Stimulated activated CD4-positive, alpha-beta T cell treated with anti-CD3 and anti-CD28 coated beads, Interleukin-12 subunit alpha, Interleukin-12 subunit beta, amount 100 ng/mL, for 48 hours (primary cell): ENCODE measurements at places on chromosomes 4 and X.

DNA sequence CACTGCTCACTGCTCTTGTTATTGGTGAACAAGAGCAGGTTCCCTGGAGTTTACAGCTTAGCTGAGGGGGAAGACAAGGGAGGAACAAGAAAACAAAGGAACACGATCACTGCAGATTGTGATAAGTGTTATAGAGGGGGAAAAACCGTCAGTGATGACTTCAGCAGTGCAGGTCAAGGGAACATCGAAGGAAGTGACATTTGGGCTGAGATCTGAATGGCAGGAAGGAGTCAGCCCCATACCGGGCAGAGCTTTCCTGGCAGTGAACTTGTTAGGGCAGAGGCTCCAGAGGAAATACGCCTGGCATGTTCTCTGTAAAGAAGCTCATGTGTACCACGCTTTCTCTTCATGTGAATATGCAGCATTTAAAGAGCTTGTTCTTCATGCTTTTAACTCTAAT, 78.1 kb downstream of the LDB2 start:
- no peak for DNase-seq

DNA sequence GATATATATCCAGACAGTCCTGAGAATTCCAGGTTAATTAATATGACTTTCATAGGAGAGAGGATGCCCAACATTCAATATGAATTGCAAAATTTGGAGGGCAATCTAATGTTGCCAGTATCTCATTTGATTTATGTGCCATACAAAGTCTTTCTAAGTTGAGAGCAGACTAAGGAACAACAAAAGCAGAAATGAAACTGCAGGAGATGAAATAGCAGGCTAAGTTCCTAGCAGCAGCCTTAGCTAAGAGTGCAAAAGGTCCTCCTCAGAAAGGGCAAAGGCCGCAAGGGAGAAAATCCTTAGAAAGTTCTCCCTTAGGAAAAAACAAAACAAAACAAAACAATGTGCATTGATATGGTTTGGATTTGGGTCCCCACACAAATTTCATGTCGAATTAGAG, 602.9 kb upstream of the HTR2C start:
- no peak for DNase-seq

GRCh38 chr4:140176735-140177134, 22.8 kb upstream of the MAML3 start:
- no peak for DNase-seq

- no peak for DNase-seq
These were observed 25.9 kb downstream of the NOP14 start for GRCh38 chr4:2937146-2937857.

DNA sequence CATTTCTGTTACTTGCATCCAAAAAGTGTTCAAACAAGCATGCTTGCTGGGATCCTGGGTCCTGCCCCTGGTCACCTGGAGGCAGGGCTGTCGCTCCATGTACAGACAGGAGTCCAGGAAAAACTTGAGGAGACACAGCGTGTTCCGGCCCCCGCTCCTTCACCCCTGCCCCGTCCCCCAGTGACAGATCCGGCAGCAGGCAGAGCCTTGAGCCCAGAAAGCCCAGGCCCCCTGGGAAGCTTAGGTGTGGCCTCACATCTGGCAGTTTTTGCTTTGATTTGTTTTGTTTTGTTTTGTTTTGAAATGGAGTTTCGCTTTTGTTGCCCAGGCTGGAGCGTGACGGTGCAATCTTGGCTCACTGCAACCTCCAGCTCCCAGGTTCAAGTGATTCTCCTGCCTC, 67.0 kb downstream of the TRMT44 start:
- DNase-seq, result no peak

GRCh38 chr4:113584407-113585150, 177.0 kb downstream of the CAMK2D start:
- no peak for DNase-seq

DNA sequence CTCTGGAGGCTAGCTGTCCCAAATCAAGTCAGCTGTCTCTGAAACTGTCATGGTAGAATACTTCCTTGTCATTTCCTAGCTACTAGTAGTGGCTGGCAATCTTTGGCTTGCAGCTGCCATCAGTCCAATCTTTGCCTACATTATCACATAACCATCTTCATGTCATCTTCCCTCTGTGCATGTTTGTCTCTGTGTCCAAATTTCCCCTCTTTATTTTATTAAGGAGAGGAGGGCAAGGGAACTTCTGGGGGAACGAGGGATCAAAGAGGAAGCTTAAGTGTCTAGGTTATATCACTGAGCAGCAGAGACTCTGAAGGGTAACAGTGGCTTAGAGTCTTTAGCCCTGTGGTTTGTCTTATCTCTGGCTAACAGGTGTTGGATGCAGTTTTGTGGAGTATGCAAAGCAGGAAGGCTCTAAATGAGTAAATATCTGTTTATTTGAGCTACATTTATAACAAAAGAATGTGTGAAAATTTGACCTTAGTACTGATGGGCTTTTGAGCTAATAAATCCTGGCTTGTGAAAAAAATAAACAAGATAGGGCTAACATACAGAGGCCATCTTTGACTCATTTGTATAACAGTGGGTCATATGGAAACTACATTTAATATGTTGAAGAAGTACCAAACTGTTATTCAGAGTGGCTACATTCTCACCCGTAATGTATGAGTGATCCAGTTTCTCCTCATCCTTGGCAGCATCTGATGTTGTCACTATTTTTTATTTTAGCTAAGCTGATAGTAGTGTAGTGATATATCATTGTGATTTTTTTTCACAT, 49.4 kb upstream of the ENOX2 start:
- no peak for DNase-seq

GRCh38 chr4:16192057-16192456, 34.2 kb downstream of the TAPT1 start:
- DNase-seq, result no peak

GRCh38 chr4:138555108-138555507, 313.0 kb upstream of the SLC7A11 start:
- DNase-seq, result no peak

GRCh38 chr4:168804146-168804545, 205.9 kb downstream of the CBR4 start:
- DNase-seq, result no peak

DNA sequence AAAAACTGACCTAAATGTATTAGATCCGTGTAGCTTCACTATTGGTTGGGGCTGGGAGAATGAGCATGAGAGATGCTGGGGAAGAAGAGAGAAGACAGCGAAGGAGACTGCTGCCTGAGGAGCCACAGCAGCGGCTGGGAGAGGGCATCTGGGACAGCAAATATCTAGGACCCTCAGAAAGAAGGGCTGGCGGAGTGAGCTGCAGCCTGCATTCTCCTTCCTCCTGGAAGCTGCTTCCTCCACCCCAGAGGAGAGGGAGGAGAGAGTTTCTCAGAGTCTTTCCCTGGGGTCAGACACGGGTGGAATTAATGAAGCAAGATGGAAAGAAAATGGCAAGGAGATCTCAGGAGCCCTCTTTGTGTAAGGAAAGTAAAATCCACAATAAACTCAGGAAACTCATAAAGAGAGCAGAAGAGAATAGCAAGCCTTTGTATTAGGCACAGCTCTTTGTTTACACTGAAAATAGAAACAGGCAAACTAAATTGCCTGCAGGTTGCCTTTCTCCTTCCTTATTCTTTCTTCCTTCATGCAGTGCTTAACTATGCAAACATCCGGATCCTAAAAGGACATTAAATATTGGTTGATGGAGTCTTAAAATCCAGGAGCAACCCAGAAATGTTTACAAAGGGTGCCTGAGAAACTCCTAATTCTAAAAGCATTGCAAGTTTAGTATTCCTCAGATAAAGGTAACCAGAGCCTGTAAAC, 130.3 kb upstream of the GALNT7 start:
- DNase-seq, result no peak

DNA sequence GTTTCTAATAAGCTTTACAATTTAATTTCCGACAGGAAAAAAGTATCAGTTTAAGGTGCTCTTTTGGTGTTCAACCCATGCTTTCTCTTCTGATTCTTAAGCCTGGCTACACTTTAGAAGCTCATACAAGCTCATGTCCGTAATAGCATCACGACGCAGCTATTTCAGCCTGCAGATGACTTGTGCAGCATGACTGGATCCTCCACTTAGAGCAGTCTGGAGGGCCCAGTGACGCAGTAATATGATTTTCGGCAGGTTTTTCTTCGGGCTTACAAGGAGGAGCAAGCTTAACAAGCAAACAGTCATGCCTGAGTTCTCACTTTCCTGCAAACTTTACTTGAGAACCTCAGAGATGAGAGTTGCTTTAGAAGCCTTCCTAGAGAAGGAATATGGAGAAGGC, 85.3 kb upstream of the MAML3 start:
- DNase-seq, result no peak

DNA sequence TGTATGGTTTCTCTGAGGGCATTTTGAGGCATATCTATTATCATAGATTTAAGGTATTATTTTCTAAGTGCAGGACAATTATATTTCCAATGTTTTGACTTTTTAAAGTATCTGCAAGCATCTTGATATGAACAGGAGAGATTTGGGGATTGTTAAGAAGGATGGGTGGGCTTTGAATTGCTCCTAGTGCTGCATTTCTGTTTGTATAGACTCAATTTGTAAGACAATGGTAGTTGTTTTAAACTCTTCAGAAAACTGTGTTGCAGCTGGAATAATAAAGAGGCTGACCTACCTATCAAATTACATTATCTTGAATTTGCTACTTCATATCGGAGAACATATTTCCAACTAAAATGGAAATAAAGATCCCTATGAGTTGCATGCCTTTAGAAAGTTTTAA, 570.3 kb downstream of the ADGRL3 start:
- no peak for DNase-seq

DNA sequence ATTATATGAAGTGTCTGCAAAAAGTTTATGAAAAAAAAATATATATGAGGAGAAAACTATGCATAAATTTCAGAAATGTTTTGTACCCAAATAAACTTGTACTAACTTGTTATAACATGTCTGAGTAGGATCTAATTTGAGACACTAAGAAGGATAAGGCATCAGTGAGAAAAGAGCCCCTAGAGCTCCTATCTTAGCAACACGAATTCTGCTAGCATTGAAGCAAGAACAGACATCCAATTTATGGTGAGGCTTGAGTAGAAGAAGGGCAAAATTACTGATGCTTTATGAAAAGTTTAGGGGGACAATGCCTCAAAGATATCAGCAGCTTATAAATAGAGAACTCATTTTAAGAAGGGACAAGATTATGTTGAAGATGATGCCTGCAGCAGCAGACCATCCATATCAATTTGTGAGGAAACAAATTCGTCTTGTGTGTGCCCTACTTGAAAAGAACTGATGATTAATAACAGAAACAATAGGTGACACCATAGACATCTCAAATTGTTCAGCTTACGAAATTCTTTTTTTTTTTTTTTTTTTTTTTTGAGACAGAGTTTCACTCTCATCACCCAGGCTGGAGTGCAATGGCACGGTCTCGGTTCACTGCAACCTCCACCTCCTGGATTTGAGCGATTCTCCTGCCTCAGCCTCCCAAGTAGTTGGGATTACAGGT, 35.7 kb upstream of the ADAM29 start:
- no peak for DNase-seq

- DNase-seq, result no peak
These were observed 87.5 kb downstream of the TRAPPC11 start for GRCh38 chr4:183746305-183747229.

- no peak for DNase-seq
These were observed 608 bp downstream of the TAF1 start for GRCh38 chrX:71366674-71367256.

DNA sequence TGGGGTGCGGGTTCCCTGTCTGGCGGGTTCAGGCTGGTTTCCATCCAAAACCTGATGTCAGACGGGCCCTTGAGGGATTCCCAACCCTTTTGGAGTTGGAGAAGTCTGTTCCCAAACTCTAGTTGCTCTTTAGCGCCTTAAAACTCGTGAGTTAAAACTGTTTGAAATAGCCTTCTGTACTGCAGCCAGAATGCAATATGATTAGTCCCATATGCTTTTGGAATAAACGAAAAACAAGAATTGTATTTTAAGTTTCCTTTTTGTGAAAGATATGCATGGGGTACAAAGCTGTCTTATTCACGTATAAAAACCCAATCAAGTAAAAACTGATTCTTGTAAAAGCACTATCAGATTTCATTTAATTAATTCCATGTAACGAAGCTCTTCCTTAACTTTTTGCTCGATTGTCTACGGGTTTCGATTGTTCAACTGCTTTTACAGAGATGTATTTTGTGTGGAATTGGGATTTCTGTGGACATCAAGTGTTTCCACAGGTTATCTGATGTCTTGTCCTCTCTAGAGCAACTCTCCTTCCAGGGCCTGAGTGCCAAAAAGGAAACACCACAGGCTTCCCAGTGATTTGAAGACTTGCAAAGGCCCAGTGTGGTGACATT, 49.5 kb downstream of the CLDN34 start:
- no peak for DNase-seq

DNA sequence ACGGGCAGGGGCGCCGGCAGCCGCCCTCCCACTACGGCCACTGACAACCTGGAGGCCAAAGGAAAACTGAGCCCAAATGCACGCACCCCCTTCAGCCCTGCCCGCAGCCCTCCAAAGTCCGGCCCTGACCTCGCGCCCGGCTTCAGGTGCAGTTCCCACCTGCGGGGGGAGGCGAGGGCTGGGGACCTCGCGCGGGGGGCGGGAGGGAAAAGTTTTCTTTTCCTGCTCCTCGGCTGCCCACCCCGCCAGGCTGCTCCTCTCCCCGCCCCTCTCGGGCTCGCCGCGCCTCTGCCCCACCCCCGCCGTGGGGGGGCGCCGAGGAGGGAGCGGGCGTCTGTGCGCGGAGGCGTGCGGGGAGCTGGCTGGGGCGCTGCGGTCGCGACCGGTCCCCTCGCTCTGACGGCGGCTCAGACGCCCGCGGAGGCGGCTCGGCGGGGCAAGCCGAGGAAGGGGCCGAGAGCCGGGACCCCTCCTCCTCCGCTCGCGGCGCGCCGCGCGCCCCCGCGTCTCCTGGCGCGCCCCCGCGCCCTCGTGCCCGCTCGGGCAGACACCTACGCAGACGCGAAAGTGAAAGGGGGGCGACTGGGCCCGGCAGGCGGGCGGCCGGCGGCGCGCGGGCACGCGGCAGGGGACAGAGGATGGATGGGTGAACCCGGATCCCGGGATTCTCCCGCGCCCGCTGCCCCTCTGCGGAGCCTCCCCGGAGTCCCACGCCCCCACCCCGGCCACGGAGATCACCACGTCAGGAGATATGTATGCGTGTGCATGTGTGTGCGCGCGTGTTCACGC, 3.1 kb upstream of the NR3C2 start:
- no peak for DNase-seq

DNA sequence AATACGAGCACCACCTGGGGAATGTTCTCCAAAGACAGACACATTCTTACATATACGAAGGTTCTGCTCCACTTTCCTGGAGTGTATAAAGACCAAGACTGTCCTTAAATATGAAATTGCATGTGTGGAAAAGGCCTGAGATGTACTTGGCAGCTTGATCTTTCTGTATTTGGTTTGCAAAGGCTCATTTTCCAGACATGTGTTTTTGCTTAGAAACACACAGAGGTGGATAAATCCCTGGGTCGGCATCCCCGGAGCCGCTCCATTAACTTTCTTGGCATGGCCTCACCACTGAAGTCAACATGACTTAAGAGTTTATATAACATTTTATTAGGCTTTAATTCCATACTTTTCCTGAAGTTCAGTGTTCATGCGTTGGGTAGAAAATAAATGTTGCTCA, 239.4 kb downstream of the LDB2 start:
- DNase-seq, result no peak

- DNase-seq, result no peak
These were observed 110.5 kb downstream of the ANXA3 start for GRCh38 chr4:78661921-78662521.
